Vagina (tissue), 2 donors: ENCODE measurements at places on chromosomes 7 and 10. TPM values are rescaled to one million over a fixed set of nuclear protein-coding genes. Genes with fewer than 3 reads are reported as not detected.

The PTPRN2 gene
- total RNA-seq = 7.4 TPM

The COL28A1 gene
- total RNA-seq = 5.4 TPM

The CCM2 gene
- total RNA-seq = 44.2 TPM

- no peak for DNase-seq
Observed at GRCh38 chr10:78405231-78405630, 371.6 kb downstream of the RPS24 start.

- DNase-seq = no peak
Observed at GRCh38 chr10:8665322-8665721, 610.8 kb downstream of the GATA3 start.

DNA sequence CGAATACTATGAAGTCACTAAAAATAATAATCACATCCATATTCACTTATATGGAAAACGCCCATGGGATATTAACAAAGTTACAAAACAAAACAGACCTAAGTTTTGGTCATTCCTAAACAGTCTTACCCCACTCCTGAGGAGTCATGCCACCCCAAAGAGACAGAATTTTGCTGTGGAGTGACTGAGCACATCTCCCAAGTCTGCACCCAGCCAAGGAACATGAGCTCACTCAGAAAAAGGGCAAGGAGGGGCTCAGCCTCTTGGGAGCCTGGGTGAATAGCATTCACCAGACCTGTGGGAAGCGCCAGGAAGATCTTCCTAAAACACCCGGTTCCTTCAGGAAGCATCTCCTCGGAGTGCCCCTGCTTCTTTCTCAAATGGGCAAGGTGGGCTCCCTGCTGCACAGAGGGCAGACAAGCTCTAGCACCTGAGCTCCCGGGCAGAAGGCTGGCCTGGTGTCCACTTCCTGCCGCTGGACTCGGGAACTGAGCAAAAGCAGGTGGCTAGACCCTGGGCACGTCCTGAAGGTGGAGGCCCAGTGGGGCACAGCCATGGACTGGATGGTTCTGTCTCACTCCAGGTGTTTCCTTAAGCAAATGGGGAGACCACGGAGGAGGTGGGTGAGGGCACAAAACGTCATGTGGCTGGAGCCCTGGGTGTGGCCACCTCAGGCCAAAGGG is 31.0 kb downstream of the TNS3 start:
- no peak for DNase-seq

DNA sequence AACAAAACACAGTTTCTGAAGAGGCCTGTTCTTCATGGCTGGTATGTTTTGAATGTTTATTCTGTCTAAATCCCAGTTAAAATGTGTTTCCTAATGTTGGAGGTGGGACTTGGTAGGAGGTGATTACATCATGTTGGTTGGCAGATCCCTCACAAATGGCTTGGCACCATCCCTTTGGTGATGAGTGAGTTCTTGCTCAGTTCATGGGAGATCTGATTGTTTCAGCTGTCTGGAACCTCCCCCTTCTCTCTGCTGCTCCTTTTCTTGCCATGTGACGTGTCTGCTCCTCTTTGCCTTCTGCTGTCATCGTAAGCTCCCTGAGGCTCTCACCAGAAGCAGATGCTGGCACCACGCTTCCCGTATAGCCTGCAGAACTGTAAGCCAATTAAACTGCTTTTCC is 383.6 kb upstream of the TPK1 start:
- no peak for DNase-seq

GRCh38 chr10:77552252-77552651 is 85.4 kb downstream of the KCNMA1 start:
- no peak for DNase-seq

GRCh38 chr7:47648275-47648925 is 66.5 kb upstream of the TNS3 start:
- DNase-seq = no peak

- no peak for DNase-seq
Observed at GRCh38 chr7:12403287-12404181, at the start of gene VWDE. Gene VWDE (minus strand): TSS chr7:12403865. CDS start chr7:12403716, 149 bp downstream.

DNA sequence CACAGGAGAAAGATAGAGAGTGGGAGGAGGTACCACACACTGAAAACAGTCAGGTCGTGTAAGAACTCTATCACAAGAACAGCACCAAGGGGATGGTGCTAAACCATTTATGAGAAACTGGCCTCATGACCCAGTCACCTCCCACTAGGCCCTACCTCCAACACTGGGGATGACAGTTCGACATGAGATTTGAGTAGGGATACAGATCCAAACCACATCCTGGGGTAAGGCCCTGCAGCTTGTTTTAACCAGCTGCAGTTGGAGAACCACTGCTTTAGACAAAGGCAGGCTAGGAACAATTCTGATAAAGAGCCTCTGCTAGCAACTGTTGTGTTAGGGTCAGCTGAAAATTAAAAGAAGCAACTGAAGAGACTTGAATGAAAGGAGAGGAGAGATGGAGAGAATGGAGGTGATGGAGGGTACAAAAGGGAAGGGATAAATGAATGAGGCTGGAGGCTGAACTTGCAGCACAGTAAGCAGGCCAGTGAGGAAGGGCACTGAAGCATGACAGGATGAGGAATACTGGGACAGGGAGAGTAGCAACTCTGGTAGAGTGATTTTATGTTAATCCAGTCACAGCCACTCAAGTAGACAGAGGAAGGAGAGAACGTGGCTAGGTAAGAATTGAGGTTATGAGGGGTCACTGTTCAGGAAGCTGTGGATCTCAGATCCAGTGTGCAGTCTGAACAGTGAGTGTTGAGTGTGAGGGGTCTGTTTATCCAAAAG is 23.6 kb downstream of the MEST start:
- no peak for DNase-seq

- peak; percentile 84 for DNase-seq
Observed at GRCh38 chr10:110171032-110171431, 36.4 kb upstream of the MXI1 start.

GRCh38 chr10:126402721-126403695 is 14.7 kb upstream of the ADAM12 start:
- no peak for DNase-seq

GRCh38 chr10:53487019-53487983 is 714.7 kb upstream of the MBL2 start:
- DNase-seq = no peak

DNA sequence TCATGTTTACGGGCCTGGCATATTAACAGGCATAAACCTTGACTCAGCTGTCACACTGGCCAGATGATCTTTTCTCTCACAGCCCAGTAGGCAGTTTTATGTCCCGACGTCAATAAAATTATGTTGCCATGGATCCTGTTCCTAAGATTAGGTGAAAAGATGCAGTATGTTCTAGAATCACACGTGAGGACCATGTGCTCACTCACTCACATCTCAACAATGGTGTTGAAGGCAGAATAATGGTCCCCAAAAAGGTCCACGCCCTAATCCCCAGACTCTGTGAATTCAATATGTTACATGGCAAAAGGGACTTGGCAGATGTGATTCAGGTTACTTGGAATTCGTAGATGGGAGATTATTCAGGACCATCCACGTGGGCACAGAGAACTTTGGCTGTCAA is 3.5 kb downstream of the DOCK1 start:
- DNase-seq = no peak

- no peak for DNase-seq
Observed at GRCh38 chr7:143280566-143280965, 4.2 kb upstream of the TMEM139 start.

DNA sequence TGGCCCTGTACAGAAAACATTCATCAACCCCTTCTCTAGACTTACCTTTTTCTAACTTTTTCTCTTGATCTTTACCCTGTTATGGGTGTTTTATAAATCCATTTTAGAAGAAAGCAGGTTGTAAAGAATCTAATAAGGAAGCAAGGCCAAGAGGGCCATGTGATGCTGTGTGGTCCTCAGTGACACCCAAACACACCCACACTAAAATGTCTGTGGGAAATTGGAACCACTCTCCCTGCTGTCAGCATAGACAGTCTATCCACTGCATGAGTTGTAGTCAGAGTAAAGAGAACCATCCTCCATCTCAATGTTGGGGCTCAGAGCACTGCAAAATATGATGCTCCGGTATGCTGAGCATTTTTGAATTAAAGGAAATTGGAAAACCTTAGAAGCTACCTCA is 235.5 kb downstream of the SKIDA1 start:
- no peak for DNase-seq

GRCh38 chr7:1544896-1545416 is 11.0 kb downstream of the TMEM184A start:
- DNase-seq = no peak

- no peak for DNase-seq
Observed at GRCh38 chr10:120825878-120826769, 25.0 kb upstream of the WDR11 start.

DNA sequence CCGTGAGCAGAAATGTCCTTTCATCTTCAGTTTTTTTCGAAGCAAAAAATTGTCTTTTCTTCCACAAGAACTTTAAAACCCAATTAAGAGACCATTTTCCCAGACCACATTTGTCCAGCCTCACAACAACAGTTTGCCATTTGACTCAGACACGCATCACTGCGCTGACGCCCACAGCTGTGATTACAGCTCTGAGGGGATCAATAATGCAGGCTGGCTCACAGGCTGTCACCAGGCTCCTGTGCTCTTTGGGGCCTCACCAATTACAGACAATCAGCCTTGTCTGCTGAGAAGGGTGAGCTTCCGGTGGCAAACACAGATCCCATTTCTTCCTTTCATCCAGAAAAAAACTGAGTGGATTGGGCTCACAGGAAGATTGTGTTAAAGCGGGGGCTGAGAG is 33.3 kb downstream of the DDC start:
- DNase-seq = no peak

DNA sequence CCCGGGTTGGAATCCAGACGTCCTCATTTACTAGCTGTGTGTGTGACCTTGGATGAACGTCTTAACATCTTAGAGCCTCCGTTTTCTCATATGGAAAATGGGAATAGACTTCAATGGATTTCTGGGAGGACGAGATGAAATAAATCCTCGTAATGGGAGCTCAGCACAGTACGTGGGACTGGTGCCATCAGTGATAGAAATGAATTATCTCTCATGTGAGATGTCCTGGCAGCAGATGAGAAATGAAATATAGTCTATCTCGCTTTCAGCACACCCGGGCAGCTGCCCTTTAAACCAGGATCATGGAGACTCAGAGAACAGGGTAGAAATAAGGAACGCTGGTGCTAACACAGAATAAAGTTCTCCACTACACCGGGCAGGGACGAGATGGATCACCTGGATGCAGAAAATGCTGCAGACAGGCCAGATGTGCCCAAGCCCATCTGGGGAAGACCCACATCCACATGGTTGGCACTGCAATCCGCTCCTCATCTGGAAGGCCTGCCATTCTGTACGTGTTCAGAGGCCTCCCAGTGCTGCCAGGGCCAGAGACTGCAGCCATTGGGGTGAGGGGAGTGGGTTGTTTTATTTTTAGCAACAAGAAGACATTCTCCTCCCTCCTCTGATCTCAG is 11.1 kb upstream of the EMX2 start:
- no peak for DNase-seq

- no peak for DNase-seq
Observed at GRCh38 chr10:7889947-7890542, 71.7 kb downstream of the TAF3 start.
